NCI-H1417 treated with DMSO at 0.1 percent for 48 hours (cell line): ENCODE measurements at places on chromosomes 1 and 21.

DNA sequence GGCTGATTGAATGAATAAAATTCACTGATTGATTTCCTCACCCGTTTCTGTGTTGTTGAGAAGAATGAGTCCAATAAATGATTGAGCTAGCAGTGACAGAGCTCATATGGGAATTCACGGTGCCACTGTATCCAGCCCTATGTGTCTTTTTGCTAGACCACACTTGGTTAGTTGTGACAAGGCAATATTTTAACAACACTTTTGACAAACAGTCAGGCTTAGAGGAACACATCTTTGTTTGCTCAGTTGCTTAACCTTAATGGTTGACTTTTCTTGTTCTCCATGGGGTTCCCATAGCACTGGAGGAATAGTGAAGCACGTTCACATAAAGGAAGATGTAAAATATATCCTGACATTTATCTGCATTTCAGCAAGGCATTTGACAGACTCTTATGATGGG is 273.9 kb upstream of the DEPDC1 start:
- no peak for DNase-seq

DNA sequence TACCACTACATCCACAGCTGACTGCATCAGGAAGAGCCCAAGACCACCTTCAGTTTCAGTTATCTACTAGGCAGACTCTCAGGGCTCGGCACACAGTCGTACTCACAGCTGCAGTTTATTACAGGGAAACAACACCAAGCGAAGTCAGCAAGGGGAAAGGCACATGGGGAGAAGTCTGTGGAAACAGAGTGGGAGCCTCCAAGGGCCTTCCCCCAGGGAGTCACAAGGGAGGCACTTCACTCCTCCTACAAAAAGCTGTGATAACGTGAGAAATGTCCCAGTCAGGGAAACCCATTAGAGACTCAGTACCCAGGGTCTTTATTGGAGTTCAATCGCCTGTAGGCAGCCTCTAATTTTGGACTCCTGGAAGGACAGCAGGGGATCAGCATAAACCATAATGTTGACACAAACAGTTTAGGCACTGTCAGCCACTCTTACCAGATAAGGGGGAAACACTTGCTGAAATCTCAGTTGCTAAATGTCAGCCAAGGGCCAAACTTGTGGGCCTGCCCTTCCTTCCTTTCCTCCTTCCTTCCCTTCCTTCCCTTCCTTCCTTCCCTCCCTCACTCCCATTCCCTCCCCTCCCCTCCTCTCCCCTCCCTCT is 444.0 kb downstream of the SMYD3 start:
- no peak for DNase-seq

DNA sequence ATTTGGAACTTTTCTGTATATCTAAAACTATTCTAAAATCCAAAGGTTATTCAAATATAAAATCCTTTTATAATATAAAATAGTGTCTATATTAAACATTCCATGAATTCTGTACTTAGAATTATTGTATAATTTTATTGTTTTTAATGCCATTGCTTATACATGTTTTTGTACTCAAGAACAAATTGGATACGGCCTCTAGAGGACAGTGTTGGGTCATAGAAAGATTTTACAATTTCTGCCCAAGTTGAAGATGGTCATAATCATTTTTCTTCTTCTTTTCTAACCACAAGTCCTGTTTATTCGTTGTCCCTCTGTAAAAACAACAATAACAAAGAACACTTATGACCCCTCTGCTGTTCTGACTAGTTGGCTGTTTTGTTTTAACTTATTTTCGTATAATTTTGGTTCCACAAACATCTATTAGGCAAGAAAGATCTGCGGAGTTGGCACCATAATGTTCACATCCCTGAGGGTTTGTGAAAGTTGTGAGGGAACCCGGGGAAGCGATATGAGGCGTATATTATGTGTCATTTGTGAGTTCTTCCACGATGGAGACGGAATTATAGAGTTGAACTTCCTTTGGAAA is 75.7 kb upstream of the KIF26B start:
- DNase-seq: no peak

DNA sequence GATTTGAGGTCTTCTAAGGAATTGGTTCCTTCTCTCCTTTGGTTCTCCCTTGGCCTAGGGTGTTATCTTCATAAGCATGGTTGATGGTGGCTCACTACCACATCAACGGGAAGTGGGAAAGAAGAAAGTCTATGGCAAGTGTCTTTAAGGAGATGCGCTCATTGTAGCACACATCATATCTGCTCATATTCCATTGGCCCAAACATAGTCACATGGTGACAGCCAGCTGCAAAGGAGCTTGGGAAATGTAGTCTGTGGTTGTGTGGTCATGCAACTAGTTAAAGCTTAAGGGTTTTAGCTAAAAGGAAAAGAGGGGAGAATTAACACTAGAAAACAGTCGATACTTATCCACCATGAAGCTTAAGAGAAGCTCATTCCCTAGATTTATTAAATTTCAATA is 11.4 kb upstream of the MRPS6 start:
- no peak for DNase-seq

GRCh38 chr21:44494956-44495355 is 39.6 kb downstream of the LRRC3 start:
- DNase-seq: no peak

- no peak for DNase-seq
Measured at GRCh38 chr1:91499904-91500755, 521 bp upstream of the CDC7 start.

DNA sequence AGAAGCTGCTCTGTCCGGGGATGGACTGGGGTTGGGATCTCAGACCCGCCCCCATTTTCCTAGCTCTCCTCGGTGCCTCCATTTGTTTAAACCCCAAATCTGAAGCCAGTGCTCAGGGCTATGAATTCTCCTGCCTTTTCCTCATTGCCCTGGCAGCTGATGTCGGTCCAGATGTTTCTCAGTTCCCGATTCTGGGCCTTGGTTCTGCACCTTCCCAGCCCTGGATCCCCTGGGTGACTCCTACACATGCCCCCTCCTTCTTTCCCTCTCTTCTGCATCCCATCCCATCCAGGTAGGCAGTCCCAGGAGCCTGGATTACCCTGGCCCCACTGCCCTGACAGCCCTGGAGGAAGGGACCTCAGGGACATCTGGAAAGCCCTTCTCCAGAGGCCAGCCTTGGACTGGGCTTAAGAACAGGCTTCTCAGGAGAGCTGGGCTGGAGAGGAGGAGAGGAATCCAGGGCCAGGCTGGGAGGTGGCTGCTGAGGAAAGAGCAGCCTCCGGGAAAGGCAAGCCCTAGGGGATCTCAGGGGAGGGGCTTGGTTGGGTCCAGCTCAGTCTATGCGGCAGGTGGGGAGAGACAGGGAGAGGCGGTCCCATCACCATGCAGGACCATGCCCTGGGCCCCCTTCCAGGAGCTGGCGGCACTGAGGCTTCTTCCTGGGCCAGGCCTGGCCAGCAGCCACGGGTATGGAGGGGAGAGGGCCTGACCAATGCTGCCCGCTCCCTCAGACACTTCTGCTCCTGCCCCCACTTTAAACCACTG is 6.8 kb upstream of the EPS8L3 start:
- DNase-seq: no peak

GRCh38 chr1:206918076-206918475 is 3.7 kb downstream of the FCMR start:
- DNase-seq: no peak

GRCh38 chr1:199151634-199152425 is 513.0 kb downstream of the PTPRC start:
- DNase-seq: no peak

DNA sequence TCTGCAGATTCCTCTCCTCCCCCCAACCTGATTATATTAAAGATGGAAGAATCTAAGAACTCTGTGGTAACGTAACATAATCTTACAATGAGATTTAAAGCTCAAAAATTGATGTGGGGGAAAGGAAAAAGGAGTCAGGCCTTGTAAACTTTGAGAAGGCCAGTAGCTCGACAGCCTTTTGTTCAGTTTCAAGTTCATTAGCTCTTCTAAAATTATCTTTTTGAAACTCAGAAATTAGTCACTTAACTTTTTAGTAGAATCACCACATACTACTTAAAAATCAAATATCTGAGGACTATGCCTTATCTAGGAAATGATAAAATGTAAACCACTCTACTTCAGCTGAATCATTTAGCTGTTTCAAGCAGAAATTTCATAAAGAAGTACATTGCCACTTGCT is 996.2 kb downstream of the AMY1C start:
- no peak for DNase-seq

- DNase-seq: no peak
Measured at GRCh38 chr1:156104065-156104810, 10.3 kb upstream of the LMNA start.

GRCh38 chr21:29194342-29194741 is 63.9 kb downstream of the MAP3K7CL start:
- DNase-seq: no peak

- no peak for DNase-seq
Measured at GRCh38 chr1:168960595-168960994, 145.9 kb upstream of the ATP1B1 start.

- DNase-seq: no peak
Measured at GRCh38 chr21:44317241-44317782, 17.5 kb downstream of the PFKL start.

- DNase-seq: no peak
Measured at GRCh38 chr1:194342484-194343262, 1156.3 kb upstream of the B3GALT2 start.

DNA sequence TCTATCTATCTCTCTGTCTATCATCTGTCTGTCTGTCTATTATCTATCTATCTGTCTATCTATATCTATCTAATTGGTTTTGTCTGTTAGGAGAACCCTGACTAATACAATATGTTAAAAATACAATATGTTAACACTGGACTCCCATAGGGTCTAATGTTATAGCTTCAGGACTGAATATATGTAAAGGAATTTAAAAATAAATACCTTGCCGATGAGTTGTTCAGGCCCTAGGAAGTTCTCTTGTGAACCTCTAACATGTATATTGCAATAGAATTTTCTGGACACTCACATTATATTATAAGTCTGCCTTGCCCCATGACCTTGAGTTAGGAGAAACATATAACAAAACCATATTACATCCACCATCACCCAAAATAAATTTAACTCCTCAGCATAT is 900.6 kb downstream of the NCAM2 start:
- DNase-seq: no peak

- no peak for DNase-seq
Measured at GRCh38 chr1:226976978-226977642, 37.0 kb downstream of the COQ8A start.

GRCh38 chr1:53359934-53360276 is 32.0 kb upstream of the LRP8 start:
- DNase-seq: no peak

DNA sequence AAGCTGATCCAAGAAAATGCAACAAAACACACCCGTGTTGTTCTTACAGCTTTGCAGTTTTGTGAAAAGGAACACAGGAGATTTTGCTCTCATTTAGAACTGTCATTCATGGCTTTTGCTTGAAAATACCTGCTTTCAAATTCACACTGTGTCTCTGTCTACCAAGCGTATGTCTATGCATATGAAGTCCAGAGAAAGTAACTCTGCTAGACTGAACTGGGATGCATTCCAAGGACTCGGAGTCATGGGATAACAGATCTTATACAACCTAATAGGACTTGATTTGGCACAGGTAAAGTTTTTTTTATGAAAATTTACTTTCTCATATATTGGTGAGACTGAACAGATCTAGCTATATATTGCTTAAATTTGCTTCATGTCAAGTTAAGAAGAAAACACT is 102.4 kb downstream of the PTGER3 start:
- no peak for DNase-seq

GRCh38 chr1:26043765-26044164 is 2.2 kb downstream of the SLC30A2 start:
- no peak for DNase-seq

- DNase-seq: no peak
Measured at GRCh38 chr1:244712669-244713068, 59.7 kb downstream of the DESI2 start.

DNA sequence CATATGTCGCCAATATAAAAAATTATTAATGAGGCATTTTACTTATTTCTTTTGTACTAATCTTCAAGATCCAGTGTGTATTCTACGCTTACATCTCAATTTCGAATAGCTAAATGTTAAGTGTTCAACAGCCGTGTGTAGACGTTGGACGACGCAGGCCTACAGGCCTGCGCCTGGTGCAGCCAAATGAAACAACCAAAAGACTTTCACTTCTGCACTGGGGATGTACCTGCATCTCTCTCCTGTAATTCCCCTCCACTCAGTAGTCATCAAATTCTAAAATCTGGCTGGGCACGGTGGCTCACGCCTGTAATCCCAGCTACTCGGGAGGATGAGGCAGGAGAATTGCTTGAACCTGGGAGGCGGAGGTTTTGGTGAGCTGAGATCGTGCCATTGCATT is 76.8 kb upstream of the HNRNPU start:
- no peak for DNase-seq

- no peak for DNase-seq
Measured at GRCh38 chr1:77063118-77063517, 156.1 kb downstream of the PIGK start.

DNA sequence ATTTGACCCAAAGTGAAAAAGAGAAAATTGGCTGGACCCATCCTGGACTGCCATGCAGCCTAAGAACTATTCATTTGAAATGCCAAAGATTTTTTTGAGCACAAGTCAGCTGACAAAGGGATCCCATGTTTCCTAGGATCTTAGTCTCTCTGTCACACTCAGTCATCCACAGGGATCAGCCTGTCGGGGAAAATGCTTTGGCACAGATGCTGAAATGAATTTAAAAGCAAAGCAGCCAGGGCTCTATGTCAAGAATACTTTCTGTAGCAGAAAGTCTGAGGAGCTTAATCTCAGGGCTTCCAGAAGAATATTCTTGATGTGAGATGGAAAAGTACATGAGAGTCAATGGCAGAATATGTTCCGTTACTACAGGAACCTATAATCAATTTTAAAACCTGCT is 1900.8 kb downstream of the MRPL39 start:
- no peak for DNase-seq

DNA sequence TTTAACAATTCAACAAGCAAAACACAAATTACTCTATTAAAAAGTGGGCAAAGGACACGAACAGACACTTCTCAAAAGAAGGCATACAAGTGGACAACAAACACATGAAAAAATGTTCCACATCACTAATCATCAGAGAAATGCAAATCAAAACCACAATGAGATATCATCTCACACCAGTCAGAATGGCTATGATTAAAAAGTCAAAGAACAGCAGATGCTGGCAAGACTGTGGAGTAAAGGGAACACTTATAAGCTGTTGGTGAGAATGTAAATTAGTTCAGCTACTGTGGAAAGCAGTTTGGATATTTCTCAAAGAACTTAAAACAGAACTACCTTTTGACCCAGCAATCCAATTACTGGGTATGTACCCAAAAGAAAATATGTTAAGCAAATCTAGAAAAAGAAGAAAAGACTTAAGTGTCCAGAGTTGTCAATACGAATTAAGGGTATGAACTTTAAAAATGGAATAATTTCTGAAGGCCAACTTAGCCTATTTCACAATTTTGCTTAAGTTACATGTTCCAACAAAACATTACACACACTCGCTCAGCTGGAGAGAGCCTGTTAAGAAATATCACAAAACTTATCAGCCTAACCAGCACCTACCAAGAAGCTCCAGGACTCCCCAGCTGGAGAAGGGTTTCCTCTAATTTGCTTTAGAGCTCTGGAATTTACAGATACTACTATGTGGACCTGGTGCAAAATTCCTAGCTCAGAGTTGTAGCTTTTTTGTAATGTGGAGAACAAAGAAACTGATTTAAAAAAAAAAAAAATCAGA is 232.1 kb downstream of the DUSP10 start:
- DNase-seq: no peak
